Activated naive CD4-positive, alpha-beta T cell (primary cell): ENCODE measurements at places on chromosomes 3 and 15.

- DNase-seq = no peak
Measured at GRCh38 chr3:29176501-29176900, 104.4 kb upstream of the RBMS3 start.

DNA sequence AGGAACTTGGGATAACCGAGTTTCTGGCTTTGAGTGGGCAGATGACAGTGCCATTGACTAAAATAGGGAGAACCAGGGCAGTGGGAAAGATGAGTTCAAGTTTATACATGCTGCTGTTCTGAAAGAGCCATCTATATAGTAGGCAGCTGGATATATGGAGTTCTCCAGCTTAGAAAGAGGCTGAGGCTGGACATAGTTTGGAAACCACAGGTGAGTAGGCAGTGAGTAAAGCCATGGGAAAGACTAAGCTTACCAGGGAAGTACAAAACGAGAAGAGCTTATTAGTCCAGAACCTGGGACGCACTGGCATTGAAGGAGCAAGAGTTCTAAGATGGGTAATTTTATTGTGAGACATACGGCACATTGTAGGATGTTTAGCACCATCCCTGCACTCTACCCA lies 54.2 kb downstream of the MSL2 start:
- no peak for DNase-seq

DNA sequence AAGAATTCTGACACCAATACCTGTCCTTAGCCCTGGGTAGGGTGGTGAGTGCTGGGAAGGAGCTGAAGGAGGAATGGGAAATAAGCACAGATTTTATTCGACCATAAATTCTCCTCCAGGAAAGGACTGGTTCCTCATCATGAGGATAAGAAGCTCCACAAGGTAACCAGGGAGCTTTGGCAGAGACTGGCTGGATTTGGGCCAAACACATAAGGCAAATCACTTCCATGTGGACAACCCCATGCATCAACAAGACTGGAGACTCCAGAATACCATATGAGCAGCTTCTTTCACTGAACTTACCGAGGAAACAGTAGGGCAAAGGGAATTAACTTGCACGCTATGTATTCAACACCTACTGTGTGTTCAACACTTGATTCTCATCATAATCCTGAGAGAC lies 312.5 kb downstream of the NTRK3 start:
- DNase-seq = no peak

DNA sequence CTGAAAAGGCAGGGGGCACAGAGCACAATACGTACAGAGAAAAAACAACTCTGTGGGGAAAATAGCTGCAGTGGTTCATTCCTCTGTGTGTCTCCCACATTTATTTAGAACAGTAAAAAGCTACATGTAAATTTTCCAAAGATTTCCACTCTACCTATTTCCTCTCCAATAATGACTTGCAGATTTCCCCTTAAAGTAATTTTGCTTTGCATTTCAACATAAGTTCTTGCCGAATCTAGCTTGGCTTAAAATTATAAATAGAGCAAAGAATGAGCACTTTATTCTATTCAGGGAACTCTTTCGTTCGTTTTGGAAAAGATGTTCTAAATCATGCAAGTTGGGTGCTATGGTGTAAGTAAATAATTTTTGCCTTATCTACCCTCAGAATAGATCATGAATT lies 58.2 kb upstream of the NR2E3 start:
- no peak for DNase-seq

DNA sequence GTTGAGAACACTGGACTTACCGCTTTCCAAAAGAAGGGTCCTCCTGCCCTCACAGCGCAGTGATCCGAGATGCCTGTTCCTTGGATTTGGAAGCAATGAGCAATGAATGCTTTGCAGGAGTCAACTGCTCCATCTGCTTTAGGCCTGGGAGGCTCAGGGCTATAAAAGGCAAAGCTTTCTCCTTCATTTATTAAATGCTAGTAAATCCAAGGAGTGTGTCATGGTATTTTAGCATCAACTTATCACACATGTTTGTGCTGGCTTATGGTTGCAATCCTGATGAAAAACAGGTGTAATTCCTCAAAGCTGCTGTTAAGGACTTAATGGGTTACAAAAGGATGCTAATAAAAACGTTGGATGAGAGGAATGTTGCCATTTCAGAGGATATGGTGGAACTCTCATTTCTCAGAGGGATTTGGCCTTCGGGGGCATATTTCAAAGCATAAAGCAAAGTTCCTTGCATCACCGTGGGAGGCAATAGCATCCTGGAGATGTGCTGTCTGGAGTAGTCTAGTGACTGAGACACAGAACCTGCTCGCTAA lies 158.5 kb upstream of the TPM1 start:
- no peak for DNase-seq
